ENCODE measurements at places on chromosomes 3 and 15.

DNA sequence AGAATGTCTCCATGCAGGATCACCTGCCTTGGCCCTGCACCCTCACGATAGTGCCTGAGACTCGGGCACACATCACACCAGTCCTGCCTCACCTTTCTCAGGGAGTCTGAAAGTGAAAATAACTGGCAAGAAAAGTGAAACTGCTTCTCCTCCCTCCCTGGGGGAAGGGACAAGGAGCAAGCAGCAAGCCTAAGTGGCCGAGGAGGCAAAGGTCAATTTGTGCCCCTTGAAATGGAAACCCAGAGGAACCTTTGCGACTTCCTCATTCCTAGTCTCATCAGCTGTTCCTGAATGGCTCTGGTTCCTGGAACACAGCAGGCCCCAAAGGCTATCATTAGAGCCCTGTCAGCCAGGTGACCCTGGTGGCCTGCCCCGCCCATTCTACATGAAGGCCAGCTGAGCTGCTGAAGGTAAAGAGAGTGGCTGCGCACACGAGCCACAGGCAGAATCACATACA is 28.0 kb upstream of the SLCO2A1 start:
- no peak for DNase-seq

DNA sequence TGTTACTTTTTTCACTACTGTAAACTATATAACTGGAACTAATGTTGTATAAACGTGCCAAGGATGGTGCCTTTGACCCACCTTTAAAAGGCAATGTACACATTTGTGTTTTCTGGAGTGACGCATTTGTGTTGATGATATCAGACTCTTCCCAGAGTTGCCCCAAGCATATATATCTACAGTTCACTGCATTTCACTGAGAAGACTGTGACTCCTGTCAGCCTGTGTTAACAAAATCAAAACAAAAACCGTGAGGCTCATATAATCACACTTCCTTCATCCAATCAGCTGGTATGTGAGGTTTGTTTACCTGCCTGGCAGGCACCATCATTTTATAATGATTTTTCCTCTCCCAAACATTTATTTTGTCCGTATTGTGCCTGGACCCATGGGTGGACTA is 117.6 kb upstream of the ROBO1 start:
- no peak for DNase-seq

DNA sequence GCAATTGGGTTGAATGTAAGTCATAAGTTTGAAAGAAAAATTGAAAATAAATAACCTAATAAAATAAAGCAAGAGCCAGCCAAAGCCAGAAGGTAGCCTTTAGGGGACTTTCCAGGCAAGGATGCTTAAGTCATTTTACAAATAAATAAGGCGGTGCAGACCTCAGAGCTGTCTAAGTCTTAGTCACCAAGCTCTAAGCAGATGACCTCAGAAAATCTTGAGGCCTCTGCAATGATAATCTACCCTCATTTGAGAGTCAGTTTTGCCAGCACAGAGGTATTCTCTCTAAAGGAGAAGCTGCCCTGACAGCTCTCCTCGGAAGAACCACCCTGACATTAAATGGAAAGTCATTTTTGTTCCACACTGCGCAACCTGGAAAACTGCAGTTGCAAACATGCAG is 113.9 kb downstream of the OXNAD1 start:
- DNase-seq, result no peak

- no peak for DNase-seq
These were observed 83.4 kb downstream of the TFDP2 start for GRCh38 chr3:142065932-142066331.

DNA sequence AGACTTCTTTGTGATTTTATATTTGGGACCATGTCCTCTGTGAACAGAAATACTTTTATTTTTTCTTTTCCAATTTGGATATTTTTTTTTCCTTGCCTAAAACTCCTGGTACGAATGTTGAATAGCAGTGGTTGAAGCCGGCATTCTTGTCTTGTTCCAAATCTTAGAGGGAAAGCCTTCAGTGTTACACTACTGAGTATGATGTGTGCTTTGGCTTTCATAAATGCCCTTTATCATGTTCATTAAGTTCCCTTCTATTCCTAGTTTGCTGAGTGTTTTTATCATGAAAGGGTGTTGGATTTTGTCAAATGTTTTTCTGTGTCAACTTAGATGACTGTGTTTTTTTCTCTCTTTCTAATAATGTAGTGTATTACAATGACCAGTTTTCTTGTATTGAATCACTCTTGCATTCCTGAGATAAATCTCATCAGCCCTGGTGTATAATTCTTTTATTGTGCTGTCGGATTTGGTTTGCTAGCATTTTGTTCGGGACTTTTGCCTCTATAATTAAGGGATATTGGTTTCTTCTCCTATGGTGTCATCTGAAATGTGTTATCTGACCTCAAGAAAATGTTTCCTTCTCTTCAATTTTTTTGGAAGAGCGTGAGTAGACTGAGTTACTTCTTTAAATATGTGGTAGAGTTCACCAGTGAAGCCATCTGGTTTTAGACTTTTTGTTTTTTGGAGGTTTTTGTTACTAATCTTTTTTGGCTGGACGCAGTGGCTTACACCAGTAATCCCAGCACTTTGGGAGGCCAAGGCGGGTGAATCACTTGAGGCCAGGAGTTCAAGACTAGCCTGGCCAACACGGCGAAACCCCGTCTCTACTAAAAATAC is 33.3 kb downstream of the MAP1A start:
- DNase-seq, result no peak
